ENCODE measurements at places on chromosomes 2 and 18. TPM values are rescaled to one million over a fixed set of nuclear protein-coding genes. Genes with fewer than 3 reads are reported as not detected.

GRCh38 chr2:161362568-161363166, 53.4 kb upstream of the TBR1 start:
- DNase-seq, result no peak

Gene CACNB4
- total RNA-seq, result 0.13 TPM

DNA sequence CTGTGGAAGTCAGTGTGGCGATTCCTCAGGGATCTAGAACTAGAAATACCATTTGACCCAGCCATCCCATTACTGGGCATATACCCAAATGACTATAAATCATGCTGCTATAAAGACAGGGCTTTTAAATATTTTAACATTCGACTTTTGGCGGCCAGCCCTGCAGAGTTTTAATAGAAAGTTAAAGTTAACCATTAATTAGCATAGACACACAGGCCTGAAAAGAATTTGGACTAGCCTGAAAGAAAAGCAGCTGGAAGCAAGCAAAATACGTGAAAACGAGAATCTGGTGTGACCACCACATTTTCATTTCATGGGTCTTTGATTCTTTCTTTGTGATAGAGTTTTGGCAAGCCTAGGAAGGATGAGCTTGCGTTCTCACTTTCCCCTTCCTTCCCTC, 184.0 kb downstream of the SCG2 start:
- DNase-seq, result no peak

- no peak for DNase-seq
Measured at GRCh38 chr18:50177294-50177992, 17.5 kb downstream of the MYO5B start.

- DNase-seq, result no peak
Measured at GRCh38 chr2:73776869-73777519, 2.9 kb downstream of the DUSP11 start.

GRCh38 chr18:67973916-67974315, 457.4 kb upstream of the DSEL start:
- DNase-seq, result no peak

All from pulmonary artery endothelial cell (primary cell).